Progenitor cell of endocrine pancreas (in vitro differentiated cells): ENCODE measurements at places on chromosomes 6 and 20. TPM values are rescaled to one million over a fixed set of nuclear protein-coding genes. Genes with fewer than 3 reads are reported as not detected.

The DEFB124 gene
- not detected in 2 replicates for total RNA-seq

The C6orf15 gene
- total RNA-seq = not detected in 2 replicates

DNA sequence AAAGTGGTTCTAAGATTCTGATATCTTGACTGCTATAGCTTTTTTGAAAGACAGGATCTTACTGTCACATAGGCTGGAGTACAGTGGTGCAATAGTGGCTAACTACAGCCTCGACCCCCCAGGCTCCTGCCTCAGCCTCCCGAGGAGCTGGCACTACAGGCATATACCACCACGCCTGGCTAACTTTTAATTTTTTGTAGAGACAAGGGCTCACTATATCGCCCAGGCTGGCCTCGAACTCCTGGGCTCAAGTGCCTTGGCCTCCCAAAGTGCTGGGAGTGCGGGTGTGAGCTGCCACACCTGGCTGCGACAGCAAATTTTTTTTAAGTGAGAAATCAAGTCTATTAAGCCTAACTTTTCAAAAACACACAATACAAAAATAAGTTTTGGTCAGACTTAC lies 106.6 kb downstream of the NOL4L start:
- no peaks in the 10 kb centered on the region for H3K27me3 ChIP-seq
- no peak for DNase-seq
- no peak overlapping the region for H3K27ac ChIP-seq
- H3K4me3 ChIP-seq = no peak overlapping the region
- H3K36me3 ChIP-seq = peaks cover 1% of the 10 kb centered on the region
- peaks cover 76% of the 10 kb centered on the region for H3K4me1 ChIP-seq

GRCh38 chr6:40719671-40720374 lies 132.7 kb upstream of the LRFN2 start:
- DNase-seq = no peak
- H3K27me3 ChIP-seq = peaks cover 39% of the 10 kb centered on the region
- no peaks in the 10 kb centered on the region for H3K36me3 ChIP-seq
- no peak overlapping the region for H3K4me3 ChIP-seq

- no peak overlapping the region for H3K4me3 ChIP-seq
- no peak for DNase-seq
- H3K36me3 ChIP-seq = peaks cover 27% of the 10 kb centered on the region
- H3K27me3 ChIP-seq = no peaks in the 10 kb centered on the region
- no peak overlapping the region for H3K27ac ChIP-seq
- peaks cover 2% of the 10 kb centered on the region for H3K4me1 ChIP-seq
Observed at GRCh38 chr6:104799134-104799657, 60.5 kb downstream of the HACE1 start.
